Left kidney (tissue), 8 donors: ENCODE measurements at places on chromosomes 2 and 18. TPM values are rescaled to one million over a fixed set of nuclear protein-coding genes. Genes with fewer than 3 reads are reported as not detected.

DNA sequence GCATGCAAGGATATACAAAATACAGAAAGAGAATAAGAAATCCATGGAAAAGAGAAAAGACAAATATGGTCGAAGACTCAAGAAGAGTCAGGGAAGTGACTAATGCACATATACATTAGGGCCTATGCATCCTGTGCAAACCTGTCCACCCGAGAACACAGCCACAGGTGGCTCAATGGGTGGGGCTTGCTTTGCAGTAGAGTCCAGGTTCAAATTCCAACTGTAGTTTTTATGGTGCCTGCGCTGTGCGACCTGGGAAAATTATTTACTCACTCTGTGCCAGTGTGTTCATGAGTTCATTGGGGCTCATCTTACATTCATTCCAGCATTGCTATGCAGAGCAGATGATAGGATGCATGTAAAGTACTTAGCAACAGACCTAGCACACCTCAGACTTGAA is 244.7 kb downstream of the CTNNA2 start:
- DNase-seq: no peak

GRCh38 chr2:11123856-11124759 is 31.2 kb upstream of the SLC66A3 start:
- peak; percentile 33 for DNase-seq

DNA sequence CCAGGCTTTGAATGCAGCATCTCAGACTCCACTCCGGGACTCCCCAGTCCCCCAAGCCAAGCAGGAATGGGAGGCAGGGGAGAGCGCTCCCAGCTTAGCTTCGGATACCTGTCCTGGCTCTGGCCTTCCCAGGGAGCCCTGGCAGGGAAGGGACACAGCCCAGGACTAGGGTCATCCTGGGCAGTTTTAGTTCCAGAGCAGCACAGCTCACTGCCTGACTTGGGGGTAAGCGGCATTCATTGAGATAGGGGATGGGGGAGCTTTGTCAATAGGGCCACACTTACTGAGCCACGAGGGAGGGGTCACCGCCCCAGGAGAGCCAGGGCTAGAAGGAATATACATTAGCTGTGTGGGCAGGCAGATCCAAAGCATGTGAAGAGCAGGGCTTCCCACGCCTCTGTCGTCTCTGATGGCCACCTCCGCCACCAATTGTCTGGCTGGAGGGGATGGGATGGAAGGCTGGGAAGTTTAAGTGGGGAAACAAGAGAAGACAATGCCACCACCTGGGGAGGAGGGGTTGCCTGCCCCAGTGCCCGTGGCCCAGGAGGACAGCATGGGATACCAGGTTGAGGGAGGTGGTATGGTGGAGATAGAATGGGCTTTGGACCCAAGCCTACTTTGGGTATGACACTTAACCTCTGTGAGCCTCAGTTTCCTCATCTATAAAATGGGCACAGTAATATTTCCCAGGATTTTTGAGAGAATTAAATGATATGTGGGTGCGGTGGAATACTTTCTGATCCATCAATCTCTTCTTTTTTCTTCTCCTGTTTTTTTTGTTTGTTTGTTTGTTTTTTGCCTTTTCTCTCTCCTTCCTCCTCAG is 40.2 kb downstream of the SCTR start:
- no peak for DNase-seq

DNA sequence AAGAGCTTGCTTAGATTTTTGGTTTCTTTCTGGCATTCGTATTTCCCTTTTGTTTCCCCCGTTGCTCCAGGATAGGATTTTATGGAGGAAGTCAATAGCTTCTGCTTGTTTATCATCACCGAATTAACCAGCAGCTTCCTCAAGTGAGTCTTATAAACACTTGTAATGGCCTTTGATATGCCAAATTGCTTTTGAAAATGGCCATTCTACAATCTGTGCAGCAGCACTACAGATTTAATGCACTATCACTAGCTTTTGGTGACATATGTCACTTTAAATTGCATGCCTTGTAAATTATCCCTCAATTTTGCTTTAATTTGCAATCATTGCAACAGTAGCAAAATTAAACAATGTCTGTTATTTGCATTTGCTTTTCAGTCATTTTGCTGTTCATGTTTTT is 774.7 kb downstream of the METTL4 start:
- no peak for DNase-seq

The TUBB8B gene
- polyA plus RNA-seq: 0.96 TPM
